ENCODE measurements at places on chromosomes 12 and 14.

- no peak for DNase-seq
Measured at GRCh38 chr14:63605041-63605532, 36.6 kb downstream of the WDR89 start.

- no peak for DNase-seq
Measured at GRCh38 chr12:70830221-70831061, 90.1 kb downstream of the PTPRR start.

GRCh38 chr12:32586390-32586789 is 92.7 kb upstream of the DNM1L start:
- no peak for DNase-seq

- no peak for DNase-seq
Measured at GRCh38 chr12:18141048-18141982, 51.3 kb upstream of the RERGL start.

DNA sequence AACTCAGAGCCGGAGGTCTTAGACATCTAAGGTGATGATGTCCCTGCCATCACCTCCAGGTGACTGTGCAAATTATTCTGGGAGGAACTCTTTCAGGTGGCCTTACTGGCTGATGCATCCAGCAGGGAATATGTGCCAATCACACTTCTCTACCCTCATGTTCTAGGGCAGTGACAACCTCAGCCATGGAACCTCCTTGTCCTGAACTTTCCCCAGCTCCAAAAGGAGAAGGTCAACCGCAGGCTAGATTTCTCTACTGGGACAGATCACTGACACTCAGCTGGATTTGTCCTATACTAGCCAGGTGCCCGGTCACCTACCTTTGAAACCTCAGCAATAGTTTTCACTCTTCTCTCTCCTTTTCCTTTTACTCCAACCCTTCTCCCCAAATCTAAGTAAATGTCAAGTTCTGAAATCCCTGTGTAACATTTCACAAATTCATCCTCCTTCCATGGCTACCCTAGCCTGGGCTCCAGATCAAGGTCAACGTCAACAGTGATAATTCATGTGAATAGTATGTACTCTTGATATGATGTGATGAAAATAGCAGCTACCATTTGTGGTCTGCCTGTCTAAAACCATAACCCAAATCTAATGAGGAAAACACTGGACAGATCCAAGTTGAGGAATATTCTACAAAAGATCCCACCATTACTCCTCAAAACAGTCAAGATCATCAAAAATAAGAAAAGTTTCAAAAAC is 115.0 kb upstream of the EGLN3 start:
- DNase-seq = no peak

DNA sequence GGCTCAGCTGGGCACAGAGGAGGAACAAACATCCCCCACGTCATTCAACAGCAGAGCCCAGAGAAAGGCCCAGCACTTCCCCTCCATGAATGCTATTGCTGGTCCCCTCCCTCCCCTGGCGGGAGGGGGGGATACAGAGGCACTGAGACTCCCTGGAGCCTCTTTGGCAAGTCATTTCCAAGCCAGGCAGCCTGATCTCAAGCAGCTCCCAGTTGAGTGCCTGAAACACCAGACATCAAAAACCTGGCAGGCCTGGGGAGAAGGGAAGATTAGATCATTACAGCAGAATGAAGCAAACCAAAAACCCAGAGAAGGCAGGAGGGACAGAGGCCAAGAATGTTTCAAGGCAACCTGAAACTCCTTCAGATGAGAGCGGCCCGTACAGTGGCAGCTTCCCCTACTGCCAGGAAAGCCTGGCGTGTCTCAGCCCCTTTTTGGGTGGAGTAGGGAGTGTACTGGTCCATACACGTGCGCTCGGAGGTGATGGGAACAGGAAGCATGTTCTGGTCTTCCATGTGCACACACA is 92.1 kb downstream of the LRRC74A start:
- DNase-seq = peak; percentile 88

- DNase-seq = no peak
Measured at GRCh38 chr14:56023661-56024081, 94.5 kb upstream of the PELI2 start.

DNA sequence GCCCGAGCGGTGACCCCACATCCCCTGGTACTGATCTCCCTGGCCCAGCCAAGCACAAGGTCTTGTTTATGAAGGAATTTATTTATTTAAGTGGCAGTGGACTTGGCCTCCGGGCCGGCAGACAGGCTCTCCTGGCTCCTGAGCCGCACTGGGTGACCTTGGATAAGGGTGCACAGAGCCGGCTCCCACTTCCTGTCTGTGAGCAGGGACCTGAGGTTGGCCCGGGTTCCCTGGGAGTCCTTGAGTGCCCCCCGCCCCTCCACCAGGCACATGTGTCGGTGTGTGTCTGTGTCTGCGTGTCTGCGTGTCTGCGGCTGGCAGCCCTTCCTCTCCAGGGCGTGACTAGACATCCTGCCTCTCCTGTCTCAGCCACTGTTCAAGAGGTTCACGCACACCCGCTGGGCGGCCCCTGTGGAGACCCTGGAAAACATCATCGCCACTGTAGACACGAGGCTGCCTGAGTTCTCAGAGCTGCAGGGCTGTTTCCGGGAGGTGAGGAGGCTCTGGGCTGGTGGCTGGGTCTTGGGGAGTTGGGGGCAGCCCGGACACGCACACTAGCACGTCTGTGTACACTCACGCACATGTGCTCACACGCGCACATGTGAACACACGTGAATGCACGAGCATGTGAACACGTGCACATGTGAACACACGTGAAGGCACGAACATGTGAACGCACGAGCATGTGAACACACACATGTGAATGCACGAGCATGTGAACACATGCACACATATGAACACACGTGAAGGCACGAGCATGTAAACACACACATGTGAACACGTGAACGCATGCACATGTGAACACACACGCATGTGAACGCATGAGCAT is 9.3 kb downstream of the TNFAIP2 start:
- no peak for DNase-seq

DNA sequence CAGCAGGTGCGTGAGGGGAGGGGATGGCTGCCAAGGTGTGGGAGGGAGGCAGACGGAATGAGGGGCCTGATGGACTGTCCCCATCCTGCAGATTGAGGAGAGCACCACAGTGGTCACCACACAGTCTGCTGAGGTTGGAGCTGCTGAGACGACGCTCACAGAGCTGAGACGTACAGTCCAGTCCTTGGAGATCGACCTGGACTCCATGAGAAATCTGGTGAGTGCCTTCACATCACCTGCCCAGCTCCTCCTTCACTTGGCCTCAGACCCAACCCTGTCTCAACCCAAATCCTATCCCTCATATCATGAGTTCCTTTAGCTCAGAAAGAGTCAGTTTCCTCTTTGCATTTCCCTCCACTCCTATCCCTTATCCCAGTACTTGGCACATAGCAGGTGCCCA is 2.7 kb downstream of the KRT18 start:
- DNase-seq = no peak

DNA sequence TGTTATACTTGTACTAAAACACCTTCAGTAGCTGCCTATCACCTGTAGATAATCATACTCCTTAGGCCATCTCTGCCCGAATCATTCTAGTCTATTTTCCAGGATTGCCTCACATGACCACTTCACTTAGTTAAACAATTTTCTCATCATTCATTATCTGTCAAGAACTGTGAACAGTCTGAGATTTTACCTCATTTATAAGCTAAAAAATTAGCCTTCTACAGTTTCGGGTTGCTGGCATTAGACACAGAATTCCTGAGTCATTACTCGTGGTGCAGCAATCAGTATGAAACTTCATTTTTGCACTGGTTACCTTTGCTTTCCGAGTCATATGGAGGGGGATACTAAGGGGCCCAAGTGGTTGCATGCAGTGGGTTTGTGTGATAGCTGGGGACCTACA is 57.6 kb upstream of the OTOGL start:
- no peak for DNase-seq

DNA sequence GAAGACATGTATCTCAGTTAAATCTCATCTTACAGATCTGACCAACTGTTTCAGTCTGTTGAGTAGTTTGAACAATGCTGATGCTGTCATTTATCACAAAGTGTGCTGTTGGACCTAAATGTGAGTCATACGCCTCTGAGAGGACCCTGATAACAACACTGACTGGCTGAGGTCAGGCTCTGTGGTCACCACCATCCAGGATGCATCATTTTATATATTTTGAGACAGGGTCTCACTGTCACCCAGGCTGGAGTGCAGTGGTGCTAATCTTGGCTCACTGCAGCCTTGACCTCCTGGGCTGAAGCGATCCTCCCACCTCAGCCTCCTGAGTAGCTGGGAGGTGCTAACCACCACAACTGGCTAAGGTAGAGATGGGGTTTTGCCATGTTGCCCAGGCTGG is 181.0 kb upstream of the RGS6 start:
- no peak for DNase-seq

GRCh38 chr14:96663491-96664067 is 133.6 kb upstream of the VRK1 start:
- DNase-seq = no peak

GRCh38 chr12:6816598-6816997 is 5.0 kb upstream of the GPR162 start:
- no peak for DNase-seq

DNA sequence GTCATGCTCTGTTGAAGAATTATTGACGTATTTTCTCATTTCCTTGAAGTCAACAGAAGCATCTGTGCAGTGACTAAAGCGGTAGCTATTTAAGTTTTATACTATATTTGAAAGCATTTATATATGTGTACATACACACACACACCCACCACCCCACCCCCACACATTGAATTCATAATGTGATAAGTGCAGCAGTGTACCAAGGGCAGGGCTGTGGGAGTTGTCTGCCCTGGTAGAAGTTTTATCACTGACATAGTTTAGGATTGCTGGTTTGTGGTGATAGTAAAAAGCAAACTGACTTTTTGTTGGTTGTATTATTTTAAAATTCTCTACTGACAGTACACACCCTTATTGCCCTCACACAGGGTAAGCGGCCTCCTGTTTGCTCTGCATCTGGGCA is 39.1 kb downstream of the GAS2L3 start:
- no peak for DNase-seq

GRCh38 chr12:22268973-22269372 is 65.5 kb downstream of the ST8SIA1 start:
- no peak for DNase-seq

DNA sequence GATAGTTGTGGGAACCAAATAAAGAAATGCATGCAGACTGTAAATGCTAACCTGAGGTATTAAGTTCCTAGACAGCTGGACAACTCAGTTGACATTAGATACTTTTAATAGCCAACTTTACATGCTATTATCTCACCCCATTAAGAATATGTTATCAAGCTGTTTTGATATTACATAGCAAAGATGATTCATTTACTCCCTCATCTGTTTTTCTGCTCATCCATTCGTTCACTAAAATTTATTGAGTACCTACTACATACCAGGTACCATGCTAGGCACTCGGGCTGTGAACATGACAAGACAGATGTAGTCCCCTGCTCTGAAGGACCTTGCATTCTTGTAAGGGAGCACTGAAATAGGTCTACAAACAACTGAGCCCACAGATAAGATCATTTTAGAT is 192.4 kb downstream of the DACT1 start:
- no peak for DNase-seq

GRCh38 chr14:102868956-102869547 is 53.4 kb upstream of the AMN start:
- no peak for DNase-seq

DNA sequence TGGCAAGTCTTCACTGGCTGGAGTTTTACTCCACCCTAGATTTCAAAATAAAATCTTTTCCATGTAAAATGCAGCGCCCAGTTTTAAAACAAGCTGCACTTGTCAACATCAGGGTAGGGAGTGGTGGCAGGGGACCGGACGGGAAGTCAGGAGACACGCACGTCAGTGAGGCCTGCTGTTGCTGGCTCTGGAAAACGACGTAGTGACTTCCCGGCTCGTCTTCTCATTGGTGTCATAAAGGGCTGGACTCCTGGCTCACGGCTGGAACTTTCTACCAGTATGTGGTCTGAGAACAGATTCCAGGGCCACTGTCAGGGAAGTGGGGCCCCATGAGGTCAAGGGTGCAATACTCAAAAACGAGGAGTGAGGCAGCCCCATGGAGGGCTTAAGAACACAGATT is 64.2 kb upstream of the FOXN3 start:
- no peak for DNase-seq

- DNase-seq = no peak
Measured at GRCh38 chr14:68687746-68688145, 105.1 kb downstream of the ZFP36L1 start.

DNA sequence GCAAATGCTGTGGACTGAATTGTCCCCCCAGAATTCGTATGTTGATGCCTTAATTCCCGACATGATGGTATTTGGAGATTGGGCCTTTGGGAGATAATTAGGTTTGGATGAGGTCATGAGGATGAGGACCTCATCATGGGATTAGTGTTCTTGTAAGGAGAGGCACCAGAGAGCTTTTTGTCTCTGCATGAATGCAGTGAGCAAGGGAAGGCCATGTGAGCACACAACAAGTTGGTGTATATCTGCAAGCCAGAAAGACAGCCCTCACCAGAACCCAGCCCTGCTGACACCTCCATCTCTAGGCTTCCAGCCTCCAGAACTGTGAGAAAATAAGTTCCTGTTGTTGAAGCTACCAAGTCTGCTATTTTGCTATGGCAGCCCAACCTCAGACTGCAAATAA is 51.9 kb upstream of the SMCO2 start:
- no peak for DNase-seq

DNA sequence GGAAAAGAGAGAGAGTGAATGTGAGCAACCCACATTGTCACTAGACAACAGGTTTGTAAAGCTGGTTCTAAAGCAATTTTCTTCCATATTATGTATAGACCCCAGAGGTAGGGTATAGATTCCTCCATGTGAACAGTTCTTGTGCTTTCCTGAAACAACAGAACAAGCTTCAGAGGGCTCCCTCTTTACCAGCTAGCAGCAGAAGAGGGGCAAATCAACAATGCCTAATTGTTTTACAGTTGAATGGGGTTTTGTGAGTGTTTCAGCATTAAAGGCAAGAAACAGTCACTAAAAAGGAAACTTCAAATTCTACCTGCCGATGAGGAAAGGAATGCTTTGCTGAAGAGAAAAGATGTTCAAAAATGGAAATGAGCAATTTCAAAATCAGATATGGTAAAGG is 341.2 kb upstream of the KITLG start:
- DNase-seq = no peak

DNA sequence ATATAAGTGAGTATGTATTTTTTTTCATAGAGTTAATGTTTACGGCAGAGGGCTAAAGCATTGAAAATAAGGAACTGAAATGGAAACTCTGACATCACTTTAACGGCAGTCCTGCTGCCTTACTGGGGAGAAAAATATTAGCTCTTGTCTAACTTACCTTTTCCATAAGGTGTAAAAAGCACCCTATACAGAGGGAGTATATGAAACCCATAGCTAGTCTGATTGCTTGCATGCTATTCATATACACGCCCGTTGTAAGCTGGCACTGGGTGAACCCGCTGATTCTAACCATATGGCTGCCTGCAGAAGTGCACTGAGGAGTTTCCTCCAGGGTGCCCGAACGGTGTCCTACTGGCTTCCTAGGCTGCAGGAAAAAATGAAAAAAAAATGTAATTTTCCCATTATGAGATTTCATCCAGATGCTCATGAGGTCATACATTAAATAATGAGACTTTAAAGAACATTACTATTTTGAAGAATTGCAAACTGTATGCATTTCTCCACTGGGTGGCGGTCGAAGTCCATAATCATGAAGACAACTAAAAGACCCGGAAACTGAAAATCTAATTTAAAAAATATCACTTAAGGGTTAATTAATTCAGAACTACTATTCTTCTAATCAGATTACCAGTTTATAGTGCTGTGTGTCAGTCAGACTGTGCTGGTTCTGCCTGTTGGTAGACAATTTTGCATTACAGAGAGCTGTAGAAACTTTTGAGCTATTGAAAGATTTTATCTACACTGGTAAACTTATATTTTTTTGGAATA is 144.7 kb downstream of the ALX1 start:
- DNase-seq = no peak

GRCh38 chr14:34436118-34436905 is 25.7 kb downstream of the SPTSSA start:
- no peak for DNase-seq

GRCh38 chr14:104179126-104179525 is 40.7 kb downstream of the KIF26A start:
- DNase-seq = no peak

Data from coronary artery (tissue), 2 donors.